Kidney (tissue), 22 donors: ENCODE measurements at places on chromosomes 7 and 10. TPM values are rescaled to one million over a fixed set of nuclear protein-coding genes. Genes with fewer than 3 reads are reported as not detected.

DNA sequence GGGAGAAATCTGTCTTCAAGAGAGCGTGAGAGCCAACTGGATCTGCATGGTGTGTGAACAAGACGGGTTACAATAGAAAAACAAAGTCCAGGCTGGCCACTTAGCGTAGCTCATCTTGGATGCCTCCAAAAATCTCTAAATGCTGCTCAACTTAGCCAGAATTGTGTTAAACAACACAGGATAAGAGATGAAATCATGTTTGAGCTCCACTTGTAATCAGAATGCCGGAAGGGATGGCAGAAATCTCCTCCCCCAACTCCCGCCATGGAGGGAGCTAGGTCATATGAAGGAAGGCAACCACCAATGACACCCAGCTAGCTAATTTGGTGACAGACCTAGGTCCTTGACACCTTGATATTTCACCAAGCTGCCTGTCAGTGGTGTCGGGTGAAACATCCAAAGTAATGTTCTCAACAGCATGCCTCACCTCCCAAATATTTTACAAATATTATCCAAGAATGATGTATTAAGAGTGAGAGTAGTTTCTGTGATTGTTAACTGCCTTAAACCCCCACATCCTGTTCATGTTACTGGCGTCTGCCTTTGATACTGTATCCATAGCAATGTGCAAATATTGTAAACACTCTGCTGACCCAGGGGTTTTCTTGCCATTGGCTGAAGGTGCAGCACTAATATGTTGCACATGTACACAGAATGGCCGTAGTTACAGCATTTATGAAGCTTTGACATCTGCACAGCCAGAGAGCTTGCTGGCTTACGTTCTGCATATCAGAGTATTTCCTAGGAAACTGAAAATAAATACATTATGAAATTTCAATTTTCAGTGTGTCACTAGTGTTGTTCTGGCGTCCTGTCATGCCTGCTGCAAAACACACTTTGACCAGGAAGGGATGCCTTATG, 25.8 kb downstream of the TMEM254 start:
- peak; percentile 58 for DNase-seq

VAX1 gene
- not detected for total RNA-seq

- no peak for DNase-seq
These were observed 46.8 kb upstream of the GLCCI1 start for GRCh38 chr7:7921830-7922229.

GRCh38 chr10:35417795-35418194, 81.5 kb downstream of the CCNY start:
- no peak for DNase-seq

DNA sequence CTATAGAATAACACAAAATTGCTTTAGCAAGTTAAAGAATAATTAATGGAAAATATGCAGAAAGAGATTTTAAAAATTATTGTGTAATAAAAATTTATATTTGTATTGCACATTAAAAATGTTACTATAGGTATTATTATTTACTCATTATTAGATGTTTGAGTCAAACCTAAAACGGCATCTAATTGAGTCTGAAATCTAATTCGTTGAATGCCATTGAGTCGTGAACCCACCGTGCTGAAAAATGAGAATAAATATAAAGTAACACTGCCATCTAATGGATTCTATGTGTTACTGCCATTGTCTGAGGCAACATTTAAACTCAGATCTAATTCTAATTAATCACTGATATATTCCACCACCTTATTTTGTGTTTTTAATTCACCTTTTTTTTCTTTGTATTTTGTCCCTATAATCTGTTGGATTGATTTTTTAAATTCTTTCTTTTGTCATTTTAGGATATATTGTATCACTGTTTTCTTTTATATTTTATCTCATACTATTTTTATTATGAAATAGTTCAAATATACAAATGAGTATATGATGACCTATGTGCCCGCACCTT, 62.2 kb downstream of the SAMD9 start:
- DNase-seq, result no peak

- DNase-seq, result no peak
These were observed 37.7 kb downstream of the ASB13 start for GRCh38 chr10:5628451-5629302.

DNA sequence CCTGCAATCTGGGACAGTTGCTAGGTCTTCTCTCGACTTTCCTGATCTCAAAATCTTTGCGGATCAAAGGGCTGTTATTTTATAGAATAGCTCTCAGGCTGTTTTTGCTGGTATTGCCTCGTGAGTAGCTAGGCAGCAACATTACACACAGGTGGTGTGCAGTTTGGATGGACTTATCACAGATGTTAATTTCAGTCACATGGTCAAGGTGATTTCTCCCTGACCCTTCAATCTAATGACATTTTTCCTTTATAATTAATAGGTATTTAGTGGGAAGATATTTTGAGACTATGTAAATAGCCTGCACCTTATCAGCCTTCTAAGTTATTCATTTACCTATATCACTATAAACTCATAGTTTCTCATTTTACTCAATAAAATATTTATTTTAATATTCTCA, 309.6 kb upstream of the PRKCQ start:
- DNase-seq, result no peak

- DNase-seq, result peak; percentile 26
These were observed 594 bp upstream of the RP9 start for GRCh38 chr7:33109758-33110238.

CLCN1 gene
- 0.35 TPM for total RNA-seq

GRCh38 chr10:123577921-123578461, 88.2 kb upstream of the GPR26 start:
- no peak for DNase-seq

GRCh38 chr7:22252016-22252415, 104.9 kb downstream of the RAPGEF5 start:
- DNase-seq, result no peak

- DNase-seq, result no peak
These were observed 2.1 kb upstream of the ZKSCAN1 start for GRCh38 chr7:100013328-100013676.

DNA sequence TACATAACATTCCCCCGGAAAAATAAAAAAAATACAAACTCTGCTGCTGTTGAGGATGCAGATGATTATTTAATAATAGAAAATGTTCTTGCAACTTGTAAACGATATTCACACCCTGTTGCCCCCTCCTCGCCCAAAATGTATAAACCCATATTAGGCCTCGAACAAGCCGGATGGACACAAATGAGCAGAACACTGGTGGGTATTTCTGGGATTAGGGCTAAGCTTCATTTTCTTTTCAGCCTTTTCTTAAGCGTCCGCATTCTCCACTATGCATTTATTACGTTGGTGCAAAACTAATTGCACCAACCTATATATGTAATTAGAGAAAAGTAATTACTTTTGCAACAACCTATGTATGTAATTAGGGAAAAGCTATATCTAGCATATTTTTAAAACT, 349 bp upstream of the GNG11 start:
- DNase-seq, result no peak

DNA sequence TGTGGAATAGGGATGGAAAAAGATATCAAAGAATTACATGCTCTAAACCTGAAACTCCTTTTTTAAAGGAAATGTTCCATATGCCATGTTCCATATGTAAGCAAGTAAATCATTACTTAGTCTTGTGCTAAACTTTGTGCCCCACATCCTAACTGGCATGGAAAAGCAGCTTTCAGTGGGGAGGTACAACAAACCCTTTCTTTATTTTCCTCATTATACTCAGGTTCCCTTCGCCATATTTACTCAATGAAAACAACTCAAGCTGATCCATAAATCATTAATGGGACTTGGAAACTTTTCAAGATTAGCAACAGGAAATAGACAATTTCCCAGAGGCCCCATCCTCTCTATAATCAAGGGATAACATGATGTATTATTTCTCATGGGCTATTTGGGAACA, 56.0 kb downstream of the GSAP start:
- DNase-seq, result no peak

GRCh38 chr7:63042730-63043511, 955.7 kb upstream of the ZNF722 start:
- no peak for DNase-seq

- DNase-seq, result no peak
These were observed 186.7 kb upstream of the KLF6 start for GRCh38 chr10:3971713-3972112.

- DNase-seq, result no peak
These were observed 87.4 kb downstream of the CDH23 start for GRCh38 chr10:71483885-71484751.

DNA sequence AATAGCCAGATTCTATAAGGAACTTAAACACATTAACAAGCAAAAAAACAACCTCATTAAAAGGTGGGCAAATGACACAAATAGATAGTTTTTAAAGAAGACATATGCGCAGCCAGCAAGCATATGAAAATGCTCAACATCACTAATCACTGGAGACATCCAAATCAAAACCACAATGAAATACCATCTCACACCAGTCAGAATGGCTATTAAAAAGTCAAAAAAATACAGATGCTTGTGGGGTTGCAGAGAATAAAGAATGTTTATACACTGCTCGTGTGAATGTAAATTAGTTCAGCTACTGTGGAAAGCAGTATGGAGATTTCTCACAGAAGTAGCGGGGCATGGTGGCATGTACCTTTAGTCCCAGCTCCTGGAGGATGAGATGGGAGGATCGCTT, 164.0 kb downstream of the CHRM2 start:
- DNase-seq, result no peak
